ENCODE measurements at places on chromosomes 7 and 10.
A peak's percentile ranks its signal among the peaks of the same experiment; 100 is the strongest.

GRCh38 chr7:133570321-133570720 is 317.4 kb downstream of the EXOC4 start:
- DNase-seq: no peak

GRCh38 chr7:95213148-95213547 is 111.2 kb downstream of the PON1 start:
- DNase-seq: no peak

DNA sequence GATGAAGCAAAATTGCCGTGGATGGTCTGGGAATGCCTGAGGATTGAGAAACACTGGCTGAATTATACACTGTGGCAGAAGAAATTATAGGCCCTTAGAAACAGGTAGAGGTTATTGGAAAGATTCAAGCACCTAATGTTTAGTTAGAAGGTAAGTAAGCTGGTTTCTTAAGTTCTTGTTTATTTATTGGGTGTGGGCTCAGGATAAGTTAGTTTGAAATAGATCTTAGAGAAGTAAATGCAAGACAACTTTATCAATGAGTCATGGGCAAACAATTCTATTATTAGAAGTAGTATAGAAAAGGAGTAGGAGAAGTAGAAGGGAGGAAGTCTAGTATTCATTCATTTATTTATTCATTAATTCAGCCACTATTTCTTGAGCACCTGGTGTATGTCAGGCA is 96.5 kb downstream of the KAT6B start:
- DNase-seq: peak; percentile 37

- DNase-seq: no peak
Measured at GRCh38 chr10:7686351-7687171, 16.6 kb upstream of the ITIH2 start.

DNA sequence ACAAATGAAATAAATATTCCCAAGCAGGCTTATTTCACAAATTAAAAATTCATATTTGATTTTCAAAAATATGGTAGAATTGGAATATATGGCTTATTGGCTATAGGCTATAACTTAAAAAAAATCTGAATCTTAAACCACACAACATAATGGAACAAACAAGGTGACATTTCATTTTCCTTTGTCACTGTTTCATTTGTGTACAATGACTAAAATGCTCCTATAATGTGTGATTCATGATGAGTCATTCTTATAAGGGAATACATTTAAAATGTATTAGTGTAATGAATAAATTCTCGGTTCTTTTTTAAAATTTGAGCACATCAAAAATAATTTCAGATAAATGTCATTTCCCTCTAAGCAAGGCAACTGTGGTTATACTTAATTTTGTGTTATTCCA is 148.0 kb upstream of the ANK3 start:
- no peak for DNase-seq

All from NCI-H226 (cell line).